Skin of body (tissue), 3 donors: ENCODE measurements at places on chromosomes 13 and 19. TPM values are rescaled to one million over a fixed set of nuclear protein-coding genes. Genes with fewer than 3 reads are reported as not detected.

The SBSN gene
- 197 TPM for total RNA-seq

The SAFB gene
- 106 TPM for total RNA-seq

The ZNF649 gene
- total RNA-seq, result 21.1 TPM

The SULT2B1 gene
- total RNA-seq, result 16.2 TPM

The FBN3 gene
- 6.9 TPM for total RNA-seq

The PROZ gene
- total RNA-seq, result not detected

The URAD gene
- not detected for total RNA-seq

The C19orf67 gene
- total RNA-seq, result not detected

The SYCN gene
- total RNA-seq, result not detected

The ELOF1 gene
- 13.1 TPM for total RNA-seq

The ATP12A gene
- total RNA-seq, result 7.2 TPM

The ATP4B gene
- total RNA-seq, result not detected

The CNFN gene
- 11.0 TPM for total RNA-seq

The DIRAS1 gene
- 2.9 TPM for total RNA-seq

The CD209 gene
- total RNA-seq, result 5.8 TPM

The GAPDHS gene
- total RNA-seq, result 0.20 TPM

The MIA gene
- total RNA-seq, result 8.8 TPM

The LILRA2 gene
- 1.1 TPM for total RNA-seq

The RDH8 gene
- not detected for total RNA-seq

The CALR3 gene
- not detected for total RNA-seq

The HSH2D gene
- 0.79 TPM for total RNA-seq

The CADM4 gene
- total RNA-seq, result 10.4 TPM

The ATP8A2 gene
- 1.1 TPM for total RNA-seq

The TMEM255B gene
- 1.7 TPM for total RNA-seq

The EFNB2 gene
- 37.3 TPM for total RNA-seq

The GPI gene
- 75.1 TPM for total RNA-seq

The OSCAR gene
- total RNA-seq, result 1.4 TPM

The SIGLEC12 gene
- total RNA-seq, result not detected

The RUBCNL gene
- 3.9 TPM for total RNA-seq

The GPR183 gene
- 29.7 TPM for total RNA-seq

The CD70 gene
- 0.30 TPM for total RNA-seq

The C5AR1 gene
- 3.3 TPM for total RNA-seq

The ZNF541 gene
- 0.10 TPM for total RNA-seq

The TICAM1 gene
- 3.6 TPM for total RNA-seq

The SLC1A6 gene
- 11.4 TPM for total RNA-seq

The GIPR gene
- 25.7 TPM for total RNA-seq

The ZNF568 gene
- total RNA-seq, result 18.9 TPM

The TMEM145 gene
- total RNA-seq, result 0.20 TPM

The NLRP11 gene
- not detected for total RNA-seq

The LGI4 gene
- 5.7 TPM for total RNA-seq

The UHRF1 gene
- 14.5 TPM for total RNA-seq

The APC2 gene
- 0.59 TPM for total RNA-seq

The NOVA2 gene
- 0.59 TPM for total RNA-seq

The GRIK5 gene
- total RNA-seq, result 1.8 TPM

The ZNF729 gene
- total RNA-seq, result 0.10 TPM

The N4BP2L2 gene
- 142 TPM for total RNA-seq

The MAST1 gene
- 0.49 TPM for total RNA-seq

The STK24 gene
- total RNA-seq, result 53.8 TPM

The ACTN4 gene
- 152 TPM for total RNA-seq

The MIPEP gene
- 23.9 TPM for total RNA-seq

The KIR2DL1 gene
- not detected for total RNA-seq

The TMEM238 gene
- 0.30 TPM for total RNA-seq

The ZFP36 gene
- 32.1 TPM for total RNA-seq

The ZNF677 gene
- 27.5 TPM for total RNA-seq
